Hematopoietic multipotent progenitor cell treated with erythropoietin and hydrocortisone succinate and interleukin-3 and kit ligand, for 6 days (in vitro differentiated cells): ENCODE measurements at places on chromosomes 2 and 18.
A peak's percentile ranks its signal among the peaks of the same experiment; 100 is the strongest.

DNA sequence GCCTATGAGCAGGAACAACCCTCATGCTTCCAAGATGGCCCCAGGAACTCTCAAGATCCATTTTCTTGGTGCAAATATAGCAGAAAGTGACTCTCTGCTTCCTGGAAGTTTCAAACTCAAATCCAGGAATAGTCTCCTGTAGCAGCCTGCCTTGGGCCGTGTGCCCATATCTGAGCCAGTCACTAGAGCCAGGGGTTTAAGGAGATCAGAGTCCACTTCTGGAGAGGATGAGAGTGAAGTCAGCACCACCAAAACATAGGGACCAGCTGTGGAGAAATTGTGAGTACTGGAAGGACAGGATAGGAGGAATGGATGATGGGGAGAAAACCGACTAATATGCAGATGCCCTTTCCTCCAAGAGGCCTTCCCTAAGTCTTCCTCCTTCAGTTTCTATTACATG is 33.2 kb downstream of the PSD4 start:
- DNase-seq = no peak

DNA sequence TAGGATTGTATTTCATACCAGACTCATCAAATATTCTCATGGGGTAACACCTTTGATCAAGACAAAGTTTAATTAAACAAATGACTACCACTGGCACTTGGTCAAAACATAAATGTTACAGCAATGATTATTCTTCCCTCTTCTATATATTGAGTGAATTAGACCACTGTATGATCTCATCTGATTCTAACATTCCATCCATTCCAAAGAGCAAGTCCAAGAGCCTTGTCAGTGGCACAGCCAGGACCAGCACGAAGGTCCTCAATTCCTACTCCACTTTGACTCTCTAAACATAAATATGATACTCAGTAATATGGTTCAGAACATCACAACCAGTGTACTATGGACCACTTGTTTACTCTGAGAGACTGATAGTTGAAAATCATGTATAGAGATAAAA is 86.4 kb downstream of the AP1S3 start:
- no peak for DNase-seq

DNA sequence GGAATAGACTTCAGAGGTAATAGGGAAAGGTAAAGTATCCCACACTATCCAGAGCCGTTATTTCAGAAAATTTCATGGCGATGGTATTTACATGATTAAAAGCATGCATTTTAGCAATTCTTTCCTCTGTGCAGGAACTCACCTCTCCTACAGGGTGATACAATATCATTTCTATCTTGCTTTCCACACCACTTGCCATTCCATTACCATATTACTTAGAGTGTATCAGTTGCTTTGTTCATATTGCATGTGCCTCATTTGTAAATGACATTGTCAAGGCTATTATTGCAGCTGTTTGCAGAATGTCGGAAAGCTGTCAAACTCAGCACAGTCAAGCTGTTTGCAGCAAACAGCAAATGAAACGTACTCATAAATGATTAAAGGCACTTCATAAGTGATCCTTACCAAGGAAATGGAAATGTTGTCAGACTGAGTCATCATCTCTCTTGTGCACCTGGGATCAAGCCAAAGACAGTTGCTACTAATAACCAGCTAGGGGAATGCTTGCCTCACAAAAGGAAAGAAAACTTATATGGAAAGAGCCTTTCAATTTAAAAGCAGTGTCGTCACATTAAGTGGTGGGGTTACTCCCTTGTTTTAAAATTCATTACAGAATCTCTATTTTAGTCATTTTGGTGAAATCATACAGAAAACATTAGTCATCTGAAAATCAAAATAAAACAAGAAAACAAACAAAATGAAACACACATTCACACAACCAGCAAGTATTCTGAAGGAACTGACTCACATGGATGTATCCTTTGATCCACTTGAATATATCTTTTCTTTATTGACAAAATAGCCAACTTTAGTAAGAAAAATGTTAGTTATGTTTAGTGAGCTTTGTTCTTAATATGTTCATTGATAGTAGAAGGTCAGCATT is 1064.1 kb upstream of the CNTNAP5 start:
- DNase-seq = no peak

GRCh38 chr18:48854780-48855179 is 96.0 kb downstream of the SMAD7 start:
- DNase-seq = no peak

GRCh38 chr2:120365236-120365793 is 19.4 kb downstream of the INHBB start:
- DNase-seq = no peak

DNA sequence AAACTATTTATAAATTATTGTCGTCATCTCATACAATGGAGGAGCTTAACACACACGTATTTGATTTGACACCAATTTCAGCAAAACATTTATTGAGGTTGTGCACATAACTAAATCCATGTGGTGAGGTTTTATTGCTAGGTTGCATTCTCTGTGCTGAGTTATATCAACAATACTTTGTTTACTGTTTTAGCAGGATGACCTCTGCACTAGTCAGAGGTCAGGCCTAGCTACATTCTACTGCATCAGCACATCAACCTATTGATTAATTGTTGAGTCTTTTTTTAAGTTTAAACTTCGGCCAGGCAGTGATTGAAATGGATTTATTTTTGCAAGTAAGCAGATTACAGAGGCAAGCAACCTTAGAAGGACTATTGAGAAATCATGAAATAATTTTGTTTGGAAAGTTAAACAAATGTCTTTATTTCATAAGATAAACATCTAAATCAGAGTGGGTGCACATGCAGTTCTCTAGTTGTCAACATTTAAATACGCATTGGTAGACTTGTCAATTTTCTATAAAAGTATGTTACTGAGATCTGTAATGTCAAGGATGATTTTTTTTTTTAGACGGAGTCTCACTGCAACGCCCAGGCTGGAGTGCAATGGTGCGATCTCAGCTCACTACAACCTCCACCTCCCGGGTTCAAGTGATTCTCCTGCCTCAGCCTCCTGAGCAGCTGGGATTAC is 75.2 kb upstream of the CD28 start:
- DNase-seq = no peak

DNA sequence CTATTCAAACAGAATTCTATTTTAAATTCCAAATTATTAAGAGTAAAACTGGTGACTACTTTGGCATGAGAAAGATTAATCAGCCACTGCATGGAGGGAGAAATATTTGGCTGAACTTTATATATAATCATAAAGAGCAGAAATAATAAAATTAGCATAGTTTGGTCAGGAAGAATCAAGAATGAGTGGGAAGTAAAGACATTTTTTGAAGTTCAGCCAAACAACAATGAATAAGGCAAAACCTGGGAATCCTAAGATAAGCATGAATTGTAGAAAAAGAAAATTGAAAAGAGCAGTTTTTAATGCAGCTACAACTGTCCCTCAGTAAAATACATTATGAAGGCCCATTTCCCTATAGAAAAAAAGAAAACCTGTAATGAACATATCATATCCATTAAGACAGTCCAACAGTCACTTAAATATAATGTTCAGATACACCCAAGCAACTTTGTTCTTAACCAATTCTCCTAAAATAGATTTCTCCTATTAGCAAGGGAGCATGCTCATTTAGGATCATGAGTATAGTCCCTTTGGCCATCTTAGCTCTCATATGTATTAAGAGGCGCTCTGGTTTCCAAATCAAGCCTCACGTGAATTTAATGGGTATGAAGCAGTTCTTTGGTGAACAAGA is 6.5 kb downstream of the TMEM17 start:
- peak; percentile 68 for DNase-seq

- no peak for DNase-seq
Measured at GRCh38 chr2:185373229-185373628, 365.4 kb upstream of the FSIP2 start.

DNA sequence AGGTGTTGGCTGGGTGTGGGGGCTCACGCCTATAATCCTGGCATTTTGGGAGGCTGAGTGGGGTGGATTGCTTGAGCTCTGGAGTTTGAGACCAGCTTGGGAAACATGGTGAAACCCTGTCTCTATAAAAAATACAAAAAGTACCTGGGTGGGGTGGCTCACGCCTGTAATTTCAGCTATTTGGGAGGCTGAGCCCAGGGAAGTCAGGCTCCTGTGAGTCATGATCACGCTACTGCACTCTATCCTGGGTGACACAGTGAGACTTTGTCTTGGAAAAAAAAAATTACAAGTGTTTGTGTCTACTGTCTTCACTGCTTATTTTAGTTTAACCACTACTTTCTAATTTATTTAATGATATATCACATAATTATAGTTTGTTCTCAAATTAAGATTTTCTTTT is 62.7 kb upstream of the DOCK10 start:
- no peak for DNase-seq

GRCh38 chr2:152513681-152514080 is 178.7 kb downstream of the FMNL2 start:
- DNase-seq = no peak

- no peak for DNase-seq
Measured at GRCh38 chr2:137493261-137493660, 471.0 kb upstream of the HNMT start.

GRCh38 chr2:161415987-161416707 is at the start of gene TBR1:
Gene TBR1, plus strand, starts transcription at chr2:161416297. Its CDS starts 114 bp downstream, at chr2:161416411.
- no peak for DNase-seq

DNA sequence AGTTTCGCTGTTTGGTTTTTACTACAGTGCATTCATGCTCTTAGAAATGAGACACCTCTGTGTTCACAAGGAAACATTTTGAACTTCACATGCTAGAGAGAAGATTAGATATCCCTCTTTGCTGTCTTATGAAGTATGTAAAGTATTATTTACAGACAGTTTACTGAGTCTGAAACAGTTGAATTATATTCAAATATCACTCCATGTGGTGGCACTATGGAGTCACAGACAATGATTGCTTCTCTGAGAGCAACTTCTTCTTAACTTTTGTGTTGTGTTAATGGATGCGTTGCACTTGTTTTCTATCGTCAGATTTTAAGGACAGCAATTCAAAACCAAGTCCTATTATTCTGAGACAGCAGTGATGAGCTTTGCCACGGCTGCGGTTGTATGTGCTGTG is 823.6 kb downstream of the GALR1 start:
- DNase-seq = peak; percentile 4

DNA sequence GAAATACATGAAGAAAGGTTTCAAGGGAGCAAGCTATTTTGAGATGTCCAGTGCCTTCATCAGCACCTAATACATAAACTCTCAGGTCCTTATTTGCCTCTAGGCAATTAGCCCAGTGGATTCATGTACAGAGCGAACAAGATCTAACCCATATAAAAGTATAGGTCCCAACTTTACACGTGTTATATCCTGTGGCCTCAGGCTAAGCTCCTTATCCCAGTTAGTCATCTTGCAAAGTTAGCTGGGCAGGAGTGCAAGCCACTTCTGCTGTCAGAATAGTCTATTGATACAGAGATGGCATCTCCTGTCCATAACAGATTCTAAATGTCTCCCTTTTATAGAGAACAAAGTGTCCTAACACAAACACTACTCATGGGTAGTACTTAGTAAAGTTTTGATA is 203.9 kb upstream of the PIK3C3 start:
- DNase-seq = no peak

DNA sequence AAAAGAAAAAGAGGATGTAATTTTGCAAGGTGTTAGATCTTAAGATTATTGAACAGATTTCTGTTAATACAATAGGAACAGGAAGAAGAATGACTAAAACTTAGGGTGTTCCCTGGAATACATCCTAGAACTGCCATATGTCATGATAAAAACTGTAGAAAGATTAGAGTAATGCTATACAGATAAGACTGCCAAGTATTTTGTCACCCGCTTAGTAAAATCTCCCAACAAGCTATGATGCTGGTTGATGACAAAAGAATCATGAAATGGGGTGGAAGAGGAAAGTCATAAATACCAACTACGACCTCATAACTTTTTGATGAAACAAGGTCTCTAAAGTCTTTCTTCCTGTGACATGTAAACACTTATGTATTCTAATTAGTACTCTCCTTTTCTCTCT is 163.6 kb upstream of the COL3A1 start:
- DNase-seq = no peak

DNA sequence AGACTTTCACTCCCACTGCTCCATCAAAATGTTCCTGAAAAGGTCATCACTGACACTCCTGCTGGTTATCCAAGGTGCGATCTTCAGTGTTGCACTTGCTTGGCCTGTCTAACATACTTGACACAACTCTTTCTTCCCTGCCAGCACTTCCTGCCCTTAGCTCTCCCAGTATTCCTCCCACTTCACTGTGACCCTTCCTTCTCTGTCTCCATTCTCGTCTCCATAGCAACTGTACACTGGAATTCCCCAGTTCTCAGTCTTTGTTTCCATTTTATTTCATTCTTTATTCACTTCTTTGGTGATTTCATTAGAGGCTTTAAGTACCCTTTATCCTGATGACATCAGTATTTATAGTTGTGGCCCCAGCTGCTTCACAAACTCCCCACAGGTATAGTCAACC is 333.0 kb downstream of the IRS1 start:
- DNase-seq = no peak

DNA sequence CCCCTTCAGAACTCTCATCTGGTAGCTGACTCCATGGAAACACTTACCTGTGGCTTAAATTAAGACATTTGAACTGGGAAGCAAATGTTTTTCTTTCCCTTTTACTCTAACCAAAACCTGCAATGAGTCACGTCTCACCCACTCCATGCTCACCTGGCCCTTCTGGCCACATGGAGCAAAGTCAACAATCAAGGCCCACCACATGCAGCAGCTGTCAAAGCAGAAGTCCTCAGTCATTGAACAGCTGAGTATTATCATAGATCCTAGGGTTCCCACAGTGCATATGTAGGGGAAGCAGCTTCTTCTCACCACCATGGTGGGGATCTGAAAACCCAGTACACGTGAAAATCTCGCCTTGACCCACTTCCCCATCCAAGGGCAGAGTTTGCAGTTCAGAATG is 12.3 kb upstream of the MEP1B start:
- no peak for DNase-seq

DNA sequence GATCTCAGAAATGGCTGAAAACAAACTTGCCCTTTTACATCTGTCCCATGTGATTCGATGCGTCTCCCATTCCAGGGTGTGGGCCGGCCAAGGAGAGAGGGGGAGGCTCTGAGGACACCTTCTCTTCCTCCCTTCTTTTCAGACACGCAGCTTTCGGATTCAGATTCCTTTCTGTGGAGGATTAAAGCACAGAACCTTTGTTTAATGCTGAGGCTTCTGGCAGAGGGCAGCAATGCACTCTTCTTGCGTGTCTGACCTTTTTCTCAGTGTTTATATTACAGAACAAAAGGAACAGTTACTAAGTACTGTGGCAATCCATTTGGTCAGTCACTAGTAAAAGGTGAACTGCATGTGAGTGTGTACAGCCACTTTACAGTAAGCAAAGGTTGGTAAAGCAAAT is 268.9 kb upstream of the CCDC68 start:
- no peak for DNase-seq

GRCh38 chr2:79112269-79112668 is 8.0 kb upstream of the REG1A start:
- DNase-seq = no peak
